ENCODE measurements at places on chromosomes 1 and 21.

DNA sequence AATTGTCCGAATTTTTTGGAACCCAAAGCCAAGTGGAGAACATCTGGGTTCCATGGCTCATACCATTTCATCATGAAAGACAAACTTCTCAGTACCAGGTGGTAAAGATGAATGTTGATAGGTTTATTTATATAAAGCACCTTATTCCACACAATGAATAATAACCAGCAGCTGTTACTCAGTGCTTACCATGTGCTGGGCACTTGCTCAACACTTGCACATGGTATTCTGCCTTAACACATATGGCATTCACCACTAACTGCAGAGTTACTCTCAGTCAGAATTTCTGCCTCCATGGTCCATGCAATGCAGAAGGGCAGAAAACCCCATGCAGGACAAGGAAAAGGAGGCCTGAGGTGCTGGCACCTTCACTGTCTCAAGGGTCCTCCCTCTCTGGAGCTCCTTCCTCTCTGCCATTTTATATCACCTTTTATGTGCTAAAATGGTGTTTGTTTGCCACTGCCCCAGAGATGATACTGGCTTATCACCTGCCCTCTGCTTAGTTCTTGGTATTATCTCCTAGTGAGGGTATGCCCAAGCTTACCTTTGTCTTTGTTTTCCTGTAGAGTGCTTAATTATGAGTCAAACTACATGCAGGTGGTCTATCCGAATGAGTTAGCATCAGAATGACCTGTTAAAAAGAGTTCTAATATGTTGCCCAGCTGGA lies 76.7 kb upstream of the ZNF326 start:
- no peaks in the 10 kb centered on the region for H3K27me3 ChIP-seq
- H3K36me3 ChIP-seq, result no peaks in the 10 kb centered on the region
- H3K4me1 ChIP-seq, result no peaks in the 10 kb centered on the region

- H3K27ac ChIP-seq, result no peak overlapping the region
- no peaks in the 10 kb centered on the region for H3K4me1 ChIP-seq
- peak overlapping the region; percentile 42 for H3K4me3 ChIP-seq
- no peaks in the 10 kb centered on the region for H3K27me3 ChIP-seq
- H3K36me3 ChIP-seq, result no peaks in the 10 kb centered on the region
Observed at GRCh38 chr21:25362375-25363267, 244.7 kb downstream of the MRPL39 start.

DNA sequence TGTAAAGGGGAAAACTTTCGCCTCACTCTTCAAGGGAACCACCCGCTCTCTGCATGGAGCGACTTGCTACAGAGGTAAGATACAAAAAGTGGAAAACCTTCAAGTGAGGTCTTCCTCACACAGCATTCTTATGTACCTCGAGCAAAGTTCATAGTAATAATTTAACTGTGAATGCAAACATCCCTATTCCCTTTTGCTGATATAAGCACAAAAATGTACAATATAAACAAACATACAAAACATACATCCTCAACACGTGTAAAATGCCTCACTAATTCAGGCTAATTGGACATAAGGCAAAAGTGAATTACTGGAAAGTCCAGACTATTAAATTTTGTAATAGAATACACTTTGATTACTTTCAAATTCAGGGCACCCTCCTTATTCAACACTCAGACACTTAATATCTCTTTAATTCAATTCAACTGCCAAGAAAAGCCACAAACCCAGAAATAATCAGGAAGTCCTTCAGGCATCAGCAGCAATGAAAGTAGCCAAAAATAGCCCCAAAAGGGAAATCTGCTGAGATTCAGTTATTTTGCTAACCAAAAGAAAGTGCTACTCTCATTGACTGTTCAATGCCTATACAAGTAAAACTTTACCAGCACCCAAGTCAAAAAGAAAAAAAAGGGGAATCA lies 15.2 kb upstream of the LMX1A start:
- H3K4me1 ChIP-seq, result peaks cover 2% of the 10 kb centered on the region
- no peak overlapping the region for H3K27ac ChIP-seq
- H3K4me3 ChIP-seq, result no peak overlapping the region
- H3K36me3 ChIP-seq, result no peaks in the 10 kb centered on the region
- H3K27me3 ChIP-seq, result no peaks in the 10 kb centered on the region

- no peak for DNase-seq
- no peak overlapping the region for H3K4me3 ChIP-seq
- no peak overlapping the region for H3K27ac ChIP-seq
- H3K36me3 ChIP-seq, result no peaks in the 10 kb centered on the region
- no peaks in the 10 kb centered on the region for H3K4me1 ChIP-seq
Observed at GRCh38 chr1:154717528-154717924, 109.5 kb upstream of the ADAR start.

- H3K27ac ChIP-seq, result no peak overlapping the region
- H3K36me3 ChIP-seq, result no peaks in the 10 kb centered on the region
- no peaks in the 10 kb centered on the region for H3K4me1 ChIP-seq
Observed at GRCh38 chr1:183212870-183213269, 26.8 kb downstream of the LAMC2 start.

GRCh38 chr1:90176530-90176929 lies 181.6 kb downstream of the ZNF326 start:
- no peak overlapping the region for H3K27ac ChIP-seq
- H3K27me3 ChIP-seq, result no peaks in the 10 kb centered on the region
- H3K36me3 ChIP-seq, result no peaks in the 10 kb centered on the region
- H3K4me1 ChIP-seq, result no peaks in the 10 kb centered on the region
- no peak for DNase-seq

- H3K36me3 ChIP-seq, result no peaks in the 10 kb centered on the region
- H3K27me3 ChIP-seq, result no peaks in the 10 kb centered on the region
- peak overlapping the region; percentile 15 for H3K27ac ChIP-seq
- H3K4me3 ChIP-seq, result no peak overlapping the region
- DNase-seq, result no peak
Observed at GRCh38 chr1:8939000-8939265, 6.7 kb upstream of the CA6 start.

GRCh38 chr21:46064870-46065214 lies 33.1 kb upstream of the COL6A2 start:
- H3K36me3 ChIP-seq, result no peaks in the 10 kb centered on the region
- H3K4me1 ChIP-seq, result peaks cover 40% of the 10 kb centered on the region
- no peak overlapping the region for H3K4me3 ChIP-seq
- DNase-seq, result no peak
- no peaks in the 10 kb centered on the region for H3K27me3 ChIP-seq
- peak overlapping the region; percentile 47 for H3K27ac ChIP-seq

- no peaks in the 10 kb centered on the region for H3K36me3 ChIP-seq
- H3K27me3 ChIP-seq, result no peaks in the 10 kb centered on the region
- DNase-seq, result no peak
- H3K4me1 ChIP-seq, result no peaks in the 10 kb centered on the region
- H3K4me3 ChIP-seq, result no peak overlapping the region
Observed at GRCh38 chr1:17912491-17912890, 157.4 kb downstream of the ACTL8 start.

- DNase-seq, result no peak
- H3K4me3 ChIP-seq, result no peak overlapping the region
- H3K36me3 ChIP-seq, result no peaks in the 10 kb centered on the region
- H3K27ac ChIP-seq, result no peak overlapping the region
- peaks cover 4% of the 10 kb centered on the region for H3K4me1 ChIP-seq
- H3K27me3 ChIP-seq, result no peaks in the 10 kb centered on the region
Observed at GRCh38 chr1:214330222-214330621, 49.3 kb downstream of the SMYD2 start.

- DNase-seq, result no peak
- H3K27me3 ChIP-seq, result no peaks in the 10 kb centered on the region
- H3K27ac ChIP-seq, result no peak overlapping the region
- H3K4me1 ChIP-seq, result no peaks in the 10 kb centered on the region
- no peak overlapping the region for H3K4me3 ChIP-seq
Observed at GRCh38 chr1:92184632-92185031, 33.1 kb upstream of the C1orf146 start.

DNA sequence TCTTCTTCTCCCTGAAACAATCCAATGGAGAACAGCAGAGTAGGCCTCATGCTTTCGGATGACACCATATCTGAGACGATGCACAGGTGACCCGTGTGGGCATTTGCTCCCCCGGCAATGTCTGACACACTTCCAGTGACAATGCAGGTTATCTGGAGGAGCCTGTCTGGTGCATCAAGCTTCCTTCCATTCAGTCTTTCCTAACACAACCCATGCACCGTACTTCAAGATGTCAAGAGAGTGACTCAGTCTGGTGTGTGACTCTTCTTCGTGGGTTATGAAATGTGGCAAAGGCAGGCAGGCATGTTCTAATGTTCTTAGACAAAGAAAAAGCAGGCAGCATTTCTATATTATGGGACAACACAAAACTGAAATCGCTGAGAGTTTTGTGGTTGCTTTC lies 159.1 kb downstream of the EDEM3 start:
- peaks cover 15% of the 10 kb centered on the region for H3K4me1 ChIP-seq
- H3K27me3 ChIP-seq, result no peaks in the 10 kb centered on the region
- no peak for DNase-seq

GRCh38 chr1:166391279-166392066 lies 224.7 kb upstream of the FAM78B start:
- H3K36me3 ChIP-seq, result no peaks in the 10 kb centered on the region
- no peak for DNase-seq
- no peak overlapping the region for H3K27ac ChIP-seq
